ENCODE measurements at places on chromosomes 7 and 10. TPM values are rescaled to one million over a fixed set of nuclear protein-coding genes. Genes with fewer than 3 reads are reported as not detected.

DNA sequence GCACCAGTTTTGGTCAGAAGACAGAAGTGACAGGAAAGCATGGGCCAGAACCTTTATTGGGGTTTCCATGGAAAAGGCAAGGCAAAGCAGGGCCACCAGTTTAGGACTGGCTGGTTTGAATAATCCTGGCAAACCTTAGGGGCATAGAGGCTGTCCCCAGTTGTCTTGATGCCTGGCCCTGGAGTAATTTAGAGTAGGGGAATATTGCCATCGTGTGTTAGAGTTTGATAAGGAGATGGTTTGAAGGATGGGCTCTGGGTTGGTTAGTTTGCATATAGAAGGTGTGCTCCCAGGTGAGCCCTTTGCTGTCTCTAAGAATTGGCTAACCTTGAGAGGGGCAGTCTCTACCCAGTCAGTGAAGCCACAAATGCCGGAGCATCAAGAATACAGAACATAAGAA lies 79.6 kb downstream of the ZNF777 start:
- no peak for DNase-seq

DNA sequence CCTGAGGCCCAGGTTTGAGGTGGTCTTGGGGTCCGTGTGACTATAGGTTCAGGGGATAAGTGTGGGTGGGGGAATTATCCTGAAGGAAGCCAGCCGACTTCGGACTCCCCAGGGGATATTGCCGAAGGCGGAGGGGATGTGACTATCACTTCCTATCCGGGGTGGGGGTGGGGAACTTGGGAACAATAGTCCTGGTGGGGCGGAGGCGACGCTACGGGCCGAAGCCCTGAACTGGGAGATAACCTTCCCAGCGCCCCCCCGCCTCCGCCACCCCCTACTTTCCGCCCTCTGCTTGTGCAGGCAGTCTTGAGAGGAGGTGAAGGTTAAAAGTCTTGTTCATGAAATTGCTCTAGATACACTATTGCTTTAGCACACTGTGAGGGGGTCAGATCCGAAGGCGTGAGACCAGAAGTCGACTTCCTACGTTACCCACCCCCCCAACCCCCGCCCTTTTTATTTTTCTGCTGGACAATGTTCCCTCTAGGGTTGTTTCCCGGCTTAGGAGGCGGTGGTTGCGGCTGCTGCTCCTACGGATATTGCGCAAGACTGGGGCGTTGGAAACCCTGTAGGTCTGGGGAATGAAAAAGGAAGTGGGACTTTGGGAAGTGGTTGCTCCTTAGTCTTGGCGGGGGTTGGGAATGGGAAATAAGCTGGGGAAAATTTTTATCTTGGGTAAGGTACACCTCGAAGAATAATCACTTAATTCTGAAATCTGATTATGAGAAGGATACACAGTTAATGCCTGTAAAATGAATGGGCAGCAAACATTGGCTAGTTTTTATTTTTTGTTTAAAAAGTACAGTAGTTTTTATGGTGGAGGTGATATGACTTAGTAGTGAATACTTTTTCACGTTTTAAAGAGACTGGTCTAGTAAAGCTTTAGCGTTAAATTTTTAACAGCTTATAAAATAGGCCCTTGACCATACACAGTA lies 1.5 kb downstream of the PTPN12 start:
- DNase-seq, result peak; percentile 69

DNA sequence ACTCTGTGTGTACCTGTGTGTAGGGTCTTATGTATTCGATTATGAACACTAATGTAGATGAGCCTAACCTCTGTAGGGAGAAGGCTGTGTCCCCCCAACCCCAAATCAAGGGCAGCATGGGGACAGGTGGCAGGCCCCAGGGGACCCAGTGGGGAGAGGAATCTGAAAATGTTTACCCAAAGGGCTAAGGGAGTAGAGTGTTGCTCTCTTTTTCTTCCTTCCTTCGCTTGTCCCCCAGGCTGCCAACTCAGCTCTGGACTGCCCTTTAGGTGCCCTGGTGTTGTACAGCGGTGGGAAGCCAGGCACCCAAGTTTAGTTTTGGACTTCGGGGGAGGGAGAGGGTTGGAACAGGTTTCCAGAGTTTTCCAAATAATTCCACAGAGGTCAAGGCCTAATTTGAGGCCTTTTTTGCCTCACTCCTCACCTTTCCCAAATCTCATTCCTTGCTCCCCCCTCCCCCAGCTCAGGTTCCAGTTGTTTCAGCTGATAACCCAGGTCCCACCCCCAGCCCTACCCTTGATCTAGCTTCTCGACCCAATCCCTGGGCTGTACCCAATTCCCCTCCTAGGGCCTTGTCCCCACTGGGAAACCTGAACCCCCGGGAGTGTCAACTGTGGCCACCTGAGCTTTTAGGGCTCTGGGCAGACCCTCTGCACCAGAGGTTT lies 9.1 kb upstream of the PAX2 start:
- no peak for DNase-seq

The TDRD1 gene
- total RNA-seq, result not detected

DNA sequence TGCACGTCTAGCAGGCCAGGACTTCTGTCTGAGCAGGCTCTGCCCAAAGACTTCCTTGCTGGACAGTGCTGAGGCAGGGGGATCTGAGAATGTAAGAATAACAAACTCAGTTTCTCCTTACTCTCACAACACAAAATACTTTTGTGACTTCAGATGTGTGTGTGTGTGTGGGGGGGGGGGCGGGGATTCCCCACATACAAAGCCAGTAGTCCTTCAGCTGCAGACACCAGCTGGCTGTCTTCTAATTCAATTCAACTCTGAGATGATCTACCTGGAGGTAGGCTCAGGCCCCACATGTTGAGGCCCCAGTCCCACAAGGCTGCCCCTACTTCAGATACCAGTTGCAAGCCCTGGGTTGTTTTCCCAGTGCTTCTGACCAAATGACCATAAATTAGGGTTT lies 4.7 kb upstream of the CXCL12 start:
- DNase-seq, result no peak

- no peak for DNase-seq
Observed at GRCh38 chr7:6654113-6654841, 17.2 kb downstream of the ZNF316 start.

GRCh38 chr7:44114586-44115310 lies 8.6 kb downstream of the POLD2 start:
- DNase-seq, result no peak

DNA sequence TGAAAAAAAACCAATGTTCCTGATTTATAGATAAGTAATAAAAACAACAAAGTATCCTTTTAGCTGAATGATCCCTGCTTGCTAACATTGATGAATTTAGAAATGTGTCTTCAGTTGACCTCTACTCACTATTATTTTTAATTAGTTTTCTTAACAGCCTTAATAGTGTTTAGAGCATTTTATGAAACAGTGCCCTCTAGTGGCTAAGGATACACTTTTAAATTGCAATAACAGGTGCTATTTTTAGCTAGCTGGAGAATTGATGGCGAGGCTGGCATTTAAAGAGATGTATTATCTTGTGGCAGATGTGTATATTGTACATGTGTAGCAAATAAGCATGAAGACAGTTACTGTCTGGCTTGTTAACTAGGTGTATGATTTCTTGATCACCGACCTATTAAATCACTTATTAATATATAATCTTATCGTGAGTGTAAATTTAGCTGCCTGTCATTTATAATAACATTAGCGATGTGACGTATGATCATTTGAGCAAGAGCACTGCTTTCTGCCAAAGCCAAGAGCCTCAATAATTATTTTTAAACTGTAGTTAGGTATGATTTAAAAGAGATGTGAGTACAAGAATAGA lies 451.9 kb downstream of the DPP6 start:
- no peak for DNase-seq

DNA sequence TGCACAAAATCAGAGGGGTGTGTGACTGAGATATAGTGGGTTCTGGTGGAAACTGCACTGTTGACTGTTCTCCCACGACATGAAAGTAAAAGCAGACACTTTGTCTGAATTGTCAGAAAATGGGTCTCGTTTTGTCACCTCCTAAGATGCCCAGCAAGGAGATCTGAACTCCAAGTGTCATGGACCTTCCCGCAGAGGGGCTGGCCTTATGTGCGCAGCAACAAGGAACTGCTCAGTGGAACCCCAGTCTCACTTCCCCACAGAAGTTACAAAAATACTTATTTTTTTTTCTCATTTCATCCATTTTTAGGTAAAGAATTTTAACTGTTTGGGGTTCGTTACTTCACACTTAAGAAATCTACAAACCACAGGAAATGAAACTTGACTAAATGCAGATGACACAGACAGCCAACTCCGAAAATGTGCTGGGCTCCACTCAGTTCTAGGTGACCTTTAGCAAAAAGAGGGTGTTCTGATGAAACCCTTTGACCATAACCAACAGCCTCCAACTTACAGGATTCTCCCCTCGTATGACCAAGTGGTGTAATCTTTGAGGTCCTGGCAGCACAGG lies 115.0 kb downstream of the FAM107B start:
- DNase-seq, result no peak

- no peak for DNase-seq
Observed at GRCh38 chr7:46871516-46871915, 710.4 kb downstream of the TNS3 start.

DNA sequence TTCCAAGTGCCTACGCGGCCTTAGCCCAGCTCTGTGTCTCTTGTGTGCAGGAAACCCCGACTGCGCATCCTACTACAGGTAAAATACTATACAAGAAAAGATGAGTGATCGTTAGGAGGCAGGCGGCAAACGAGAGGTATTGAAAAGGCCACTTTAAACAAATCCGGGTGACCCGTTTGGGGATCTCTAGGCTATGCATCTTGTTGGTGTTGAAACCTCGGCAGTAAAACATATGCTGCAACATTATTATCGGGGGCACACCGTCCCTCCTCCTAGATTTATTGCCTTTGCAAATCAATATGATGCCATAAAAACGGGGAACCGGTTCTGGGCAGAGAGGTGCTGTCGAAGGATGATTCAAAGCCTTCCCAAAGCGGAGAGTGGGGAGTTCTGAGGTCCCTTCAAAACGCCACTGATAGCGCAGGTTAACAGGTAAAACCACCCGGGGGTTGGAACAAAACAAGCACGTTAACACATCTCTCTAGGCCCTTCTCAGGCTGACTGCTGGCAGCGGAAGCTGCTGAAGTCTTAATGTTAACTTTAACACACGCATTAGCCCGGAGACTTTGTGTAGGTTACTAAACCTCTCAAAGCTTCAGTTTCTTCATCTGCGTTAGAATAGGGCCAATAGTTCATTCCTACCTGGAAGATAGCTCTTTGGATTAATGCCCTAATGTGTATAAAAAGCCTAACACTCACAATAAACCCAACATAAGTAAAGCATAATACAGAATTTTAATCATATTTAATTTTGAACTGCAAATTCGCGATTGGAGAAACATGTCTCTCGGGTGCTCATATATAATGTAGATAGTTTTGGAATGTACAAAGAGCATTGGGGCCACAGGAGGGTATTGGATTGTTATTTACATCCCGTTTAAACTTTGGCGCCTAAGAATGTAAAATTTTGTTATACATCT lies 2.6 kb upstream of the TBX20 start:
- DNase-seq, result no peak

DNA sequence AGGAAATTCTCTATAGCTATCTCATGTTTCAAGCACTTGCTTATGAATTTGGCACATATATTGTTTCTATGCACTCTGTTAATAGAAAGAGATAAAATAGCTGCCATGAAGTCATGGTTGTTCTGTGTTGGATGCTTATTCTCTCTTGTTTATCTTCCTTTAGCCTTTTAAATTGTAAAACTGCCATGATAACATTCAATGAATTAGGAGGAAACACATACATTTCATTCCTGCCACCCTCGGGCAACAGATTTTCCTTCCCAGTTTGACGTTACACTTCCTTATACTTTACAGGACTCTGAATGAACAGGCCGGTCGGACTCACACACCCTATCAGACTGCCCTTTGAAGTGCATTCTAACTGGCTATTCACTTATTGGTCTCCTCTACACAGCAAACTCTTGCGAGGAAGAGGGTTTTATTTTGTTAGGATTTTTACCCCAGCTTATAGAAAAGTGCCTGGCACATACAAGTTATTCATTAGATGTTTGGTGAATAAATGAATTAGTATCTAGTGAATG lies 65.7 kb upstream of the FERD3L start:
- DNase-seq, result no peak

The FAM241B gene
- 10.3 TPM for total RNA-seq

Data from kidney epithelial cell (primary cell).